Mammary epithelial cell (primary cell): ENCODE measurements at places on chromosomes 1 and 21. TPM values are rescaled to one million over a fixed set of nuclear protein-coding genes. Genes with fewer than 3 reads are reported as not detected.

The CFAP107 gene
- total RNA-seq = not detected

The KRTAP13-2 gene
- not detected for total RNA-seq

GRCh38 chr1:223531742-223532341, 133.7 kb downstream of the CAPN8 start:
- peak; percentile 40 for DNase-seq

DNA sequence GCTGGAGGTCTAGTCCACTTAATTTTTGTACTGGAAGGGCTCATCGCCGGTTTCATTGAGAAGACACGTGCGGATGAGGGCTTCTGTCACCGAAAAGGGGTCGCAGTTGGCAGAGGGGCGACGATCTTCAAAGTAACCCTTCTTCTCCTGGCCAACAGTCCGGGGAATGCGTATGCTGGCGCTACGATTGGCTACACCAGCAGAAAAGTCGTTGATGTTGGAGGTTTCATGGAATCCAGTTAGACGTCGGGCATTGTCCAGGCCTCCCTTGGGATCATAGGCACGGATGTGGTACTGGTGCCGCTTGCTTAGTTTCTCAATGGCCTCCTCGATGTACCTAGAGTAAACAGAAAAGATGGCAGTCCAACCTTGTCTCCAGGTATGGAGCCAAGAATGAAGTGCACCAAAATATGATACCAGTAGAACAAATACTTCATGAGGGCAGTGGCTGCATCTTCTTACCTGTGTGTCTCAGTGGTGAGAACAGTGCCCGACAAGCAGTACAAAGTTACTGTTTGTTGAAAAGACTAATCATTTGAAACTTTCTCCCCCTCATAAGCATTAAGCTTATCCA, 7.1 kb downstream of the GLUL start:
- no peak for DNase-seq

GRCh38 chr1:199302554-199302953, 663.7 kb downstream of the PTPRC start:
- peak; percentile 61 for DNase-seq

The LGR6 gene
- total RNA-seq = 0.45 TPM in 1 of 2 replicates, not detected in the other

DNA sequence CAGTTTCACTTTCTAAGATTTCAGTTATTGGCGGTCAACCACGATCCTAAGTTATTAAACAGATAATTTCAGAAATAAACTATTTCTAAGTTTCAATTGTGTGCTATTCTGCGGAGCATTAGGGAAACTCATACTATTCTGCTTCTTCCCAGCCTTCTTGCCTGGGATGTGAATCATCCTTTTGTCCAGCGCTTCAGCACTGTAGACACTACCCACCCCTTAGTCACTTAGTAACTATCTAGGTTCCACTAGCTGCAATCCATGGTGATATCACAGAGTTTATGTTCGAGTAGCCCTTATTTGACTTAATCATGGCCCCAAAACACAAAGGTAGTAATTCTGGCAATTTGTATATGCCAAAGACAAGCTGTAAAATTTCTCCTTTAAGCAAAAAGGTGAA, 279.9 kb upstream of the ADAMTS5 start:
- DNase-seq = no peak

The ACTRT2 gene
- total RNA-seq = not detected in 2 replicates

DNA sequence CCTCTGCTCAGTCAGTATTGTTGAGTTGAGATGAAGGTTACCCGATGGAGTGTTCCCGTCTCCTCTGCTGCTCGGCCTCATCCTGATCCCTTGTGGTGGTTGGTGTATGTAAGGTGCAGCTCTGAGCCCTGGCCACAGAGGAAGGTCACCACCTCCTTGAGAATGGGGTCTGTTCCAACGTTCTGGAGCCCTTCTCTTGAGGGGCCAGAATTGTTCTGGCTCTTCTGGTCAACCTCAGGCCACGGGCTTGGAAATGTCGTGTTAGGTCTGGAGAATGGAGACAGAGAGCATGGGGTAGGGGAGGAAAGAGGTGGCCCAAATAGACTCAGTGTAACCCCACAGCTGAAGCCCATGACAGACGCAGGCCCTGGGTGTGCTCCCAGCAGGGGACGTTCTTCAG, 62.3 kb upstream of the ETV3 start:
- no peak for DNase-seq

The CASQ1 gene
- not detected for total RNA-seq

The MYOG gene
- total RNA-seq = not detected

- DNase-seq = peak; percentile 75
These were observed 43.4 kb upstream of the MRPS6 start for GRCh38 chr21:34029743-34030528.

- peak; percentile 6 for DNase-seq
These were observed 38.1 kb downstream of the CD160 start for GRCh38 chr1:145757420-145757819.

DNA sequence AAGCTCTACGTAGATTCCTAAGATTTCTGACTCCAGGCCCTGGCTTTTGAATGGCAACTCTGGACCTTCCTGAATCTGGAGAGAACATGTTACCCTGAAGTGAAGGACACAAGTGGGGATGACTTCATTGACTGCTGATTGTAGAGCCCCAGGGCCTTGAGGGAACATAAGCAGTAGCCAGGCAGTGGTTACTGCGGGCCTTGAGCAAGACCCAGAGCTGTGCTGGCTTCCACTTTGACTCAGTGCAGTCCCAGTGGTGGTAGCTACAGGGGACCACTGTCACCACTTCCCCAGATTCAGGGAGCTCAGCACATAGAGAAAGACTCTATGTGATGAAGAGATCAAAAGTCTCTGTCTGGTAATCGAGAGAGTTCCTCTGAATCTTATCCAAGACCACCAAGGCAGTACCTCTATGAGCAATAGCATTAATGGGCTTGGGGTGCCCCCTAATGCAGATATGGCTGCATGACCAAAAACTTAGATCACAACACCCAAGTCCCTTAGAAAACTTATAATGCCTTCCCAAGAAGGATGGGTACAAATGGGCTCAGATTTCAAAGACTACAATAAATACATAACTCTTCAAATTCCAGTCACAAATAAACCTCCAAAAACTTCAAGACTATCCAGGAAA, 1278.3 kb downstream of the AMY1C start:
- no peak for DNase-seq

DNA sequence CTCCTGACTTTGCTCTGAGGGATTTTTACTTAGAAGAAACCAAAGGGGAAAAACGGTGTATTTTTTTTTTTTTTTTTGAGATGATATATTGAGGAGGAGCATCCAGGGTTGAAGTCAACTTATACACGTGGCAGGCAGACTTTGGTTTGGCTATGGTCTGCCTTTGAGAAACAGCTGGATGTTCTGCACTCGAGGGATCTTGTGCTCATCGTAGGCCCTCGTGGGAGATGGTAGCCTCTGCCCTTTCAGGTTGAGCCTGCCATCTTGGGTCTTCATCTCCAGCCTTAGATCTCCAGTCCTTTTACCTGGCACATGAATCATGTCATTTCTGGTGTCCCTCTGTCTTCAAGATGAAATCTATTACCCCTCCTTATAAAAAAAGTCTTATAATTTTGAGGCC, 67.1 kb upstream of the UBE2U start:
- DNase-seq = no peak

The RBM11 gene
- 1.3 TPM in 2 replicates for total RNA-seq

DNA sequence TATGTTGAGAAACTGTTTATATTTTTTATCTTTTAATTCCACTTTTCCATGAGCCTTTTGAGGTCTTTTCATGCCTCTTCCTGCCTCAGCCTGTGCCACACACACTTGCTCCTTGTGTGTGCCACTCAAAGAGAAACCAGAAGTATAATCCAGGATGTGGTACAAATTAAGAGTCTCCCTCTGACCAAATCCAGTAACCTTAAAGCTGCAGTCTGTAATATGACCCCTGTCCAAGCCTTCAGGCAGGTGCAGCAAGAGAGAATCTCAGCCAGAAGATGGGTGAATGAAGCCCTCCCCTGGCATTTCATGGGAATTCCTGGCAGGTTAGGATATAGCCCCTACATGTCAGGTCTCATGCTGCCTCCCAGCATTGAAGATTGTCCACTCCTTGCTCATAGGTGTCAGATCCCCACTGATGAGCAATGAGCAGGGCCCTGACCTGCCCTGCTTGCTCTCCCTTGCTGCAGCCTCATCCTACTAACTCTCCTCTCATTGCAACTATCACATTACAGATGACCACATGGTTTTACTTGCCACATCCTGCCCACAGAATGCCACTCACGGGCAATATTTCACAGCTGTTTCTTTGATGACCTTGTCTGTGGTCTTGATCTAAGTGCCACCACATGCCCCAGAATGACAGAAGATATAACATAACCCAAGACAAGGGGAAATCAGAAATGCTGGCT, 169.3 kb downstream of the SEC16B start:
- peak; percentile 86 for DNase-seq

The GPR89A gene
- total RNA-seq = 42.7 TPM

- DNase-seq = no peak
These were observed 30.7 kb upstream of the IFNAR2 start for GRCh38 chr21:33199100-33199464.

GRCh38 chr1:244211559-244211944, 160.5 kb downstream of the ZBTB18 start:
- DNase-seq = no peak

The S100A4 gene
- 4.3 TPM for total RNA-seq

The FBXO44 gene
- 27.7 and 28.7 TPM in 2 replicates for total RNA-seq

DNA sequence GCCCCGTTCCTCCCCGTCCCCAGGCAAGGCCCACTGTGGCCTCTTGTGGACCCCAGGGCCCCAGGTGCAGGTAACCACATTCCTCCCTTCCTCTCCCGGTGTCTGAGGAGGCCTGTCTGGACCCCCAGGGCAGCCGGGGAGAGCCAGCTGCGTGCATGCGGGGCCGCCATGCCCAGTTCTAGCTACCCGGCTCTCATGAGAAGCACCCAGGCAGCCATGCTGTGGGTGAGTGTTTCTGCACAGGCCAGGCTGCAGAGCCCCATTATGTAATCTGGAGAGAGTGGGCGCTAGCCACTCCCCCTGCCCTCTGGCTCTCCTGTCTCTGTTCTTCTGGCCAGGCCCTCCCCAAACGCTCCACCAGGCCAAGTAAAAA, 18.4 kb upstream of the PLEKHG5 start:
- DNase-seq = no peak

DNA sequence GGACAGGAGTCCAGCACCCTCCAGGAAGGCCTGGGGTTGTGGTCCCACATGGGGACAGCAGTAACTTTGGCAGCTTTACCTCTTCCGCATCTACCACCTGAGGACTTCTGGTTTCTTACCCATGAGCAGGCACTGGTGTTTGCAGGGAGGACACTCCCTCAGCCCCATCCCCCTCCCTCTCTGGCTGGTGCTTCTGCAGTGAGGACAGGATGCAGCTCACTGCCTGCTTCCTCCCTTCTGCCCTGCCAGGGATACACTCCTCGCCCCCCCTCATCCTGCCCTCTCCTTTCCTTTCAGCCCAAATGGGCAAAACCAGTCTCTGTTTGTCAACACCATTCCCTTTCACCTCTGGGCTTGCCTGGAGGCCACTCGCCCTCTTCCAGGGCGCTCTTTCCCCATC, 62.4 kb downstream of the KIRREL1 start:
- no peak for DNase-seq

DNA sequence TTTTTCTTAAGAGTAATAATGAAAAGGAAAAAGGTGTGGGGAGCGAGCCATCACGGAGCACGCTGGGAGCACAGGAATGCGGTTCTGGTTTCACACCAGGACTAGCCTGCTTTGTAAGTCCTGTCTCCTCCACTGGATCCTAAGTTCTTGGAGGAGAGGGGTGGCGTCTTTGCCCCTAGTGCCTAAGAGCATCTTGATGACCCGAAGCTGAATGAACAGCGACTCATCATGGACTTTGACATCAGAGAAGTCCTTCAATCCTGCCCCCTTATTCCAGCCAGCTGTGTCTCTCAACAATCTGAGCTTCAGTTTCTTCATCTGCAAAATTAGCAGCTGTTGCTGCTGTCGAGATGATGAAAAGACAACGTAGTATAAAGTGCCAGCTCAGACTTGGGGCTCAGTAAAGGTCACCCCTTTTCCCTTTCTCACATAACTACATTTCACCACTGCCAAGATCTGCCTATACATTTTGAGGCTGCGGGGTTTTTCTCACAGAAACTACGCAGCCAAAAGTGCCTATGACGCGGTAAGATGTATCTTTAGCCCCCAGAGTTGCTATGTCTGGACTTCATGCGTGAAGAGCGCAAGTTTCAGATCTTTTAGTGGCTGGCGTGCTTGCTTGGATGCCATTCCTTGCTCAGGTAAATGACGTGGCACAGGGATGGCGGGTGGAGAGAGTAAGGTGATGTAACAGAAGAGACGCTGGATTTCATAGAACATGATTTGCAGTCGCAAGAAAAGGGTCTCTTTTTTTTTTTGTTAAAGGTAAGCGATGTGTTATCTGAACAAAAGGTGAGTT, 4.9 kb upstream of the PRDM2 start:
- no peak for DNase-seq

DNA sequence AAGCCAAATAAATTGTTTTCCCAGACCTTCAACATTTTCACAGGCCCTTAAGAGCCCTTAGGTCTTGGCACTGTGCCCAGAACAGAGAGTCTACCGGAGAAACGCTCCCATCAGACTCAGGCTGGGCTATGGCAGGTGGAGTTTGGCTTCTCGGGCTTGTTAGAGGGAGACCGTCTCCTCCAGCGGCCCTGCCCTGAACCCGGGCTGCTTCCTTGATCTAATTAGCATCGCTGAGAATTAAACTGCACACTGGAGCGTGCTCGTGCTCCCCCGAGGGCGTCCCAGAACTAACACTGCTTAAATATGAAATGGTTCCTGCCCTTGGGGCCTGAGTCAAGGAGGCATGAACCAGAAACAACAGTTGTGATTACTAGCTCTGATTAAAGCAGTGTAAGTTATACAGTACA, 634.4 kb downstream of the MATN1 start:
- no peak for DNase-seq

DNA sequence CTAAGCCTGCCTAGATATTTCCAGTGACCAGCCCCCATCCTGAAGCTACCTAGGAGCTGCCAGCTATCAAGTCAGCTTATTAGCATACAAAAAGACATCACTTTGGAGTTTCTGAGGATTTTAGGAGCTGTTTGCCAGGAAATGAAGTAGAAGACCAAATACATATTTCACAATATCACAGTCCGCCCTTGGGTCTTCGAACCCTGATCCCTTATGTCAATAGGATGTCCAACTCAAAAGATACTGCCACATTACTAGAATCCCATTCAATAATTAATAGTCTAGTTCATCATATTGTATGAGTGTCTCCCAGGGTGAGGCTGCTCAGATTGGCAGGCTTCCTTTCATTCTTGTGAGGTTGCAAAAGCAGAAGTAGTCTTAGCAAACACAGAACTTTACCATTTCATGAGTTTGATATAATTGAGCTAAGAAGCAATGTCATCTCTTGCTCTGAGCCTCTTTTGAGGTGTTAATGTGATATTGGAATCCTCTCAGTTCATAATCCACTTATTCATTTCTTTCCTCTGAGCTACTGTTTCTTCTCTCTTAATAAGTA, 13.6 kb downstream of the IPO9 start:
- no peak for DNase-seq

DNA sequence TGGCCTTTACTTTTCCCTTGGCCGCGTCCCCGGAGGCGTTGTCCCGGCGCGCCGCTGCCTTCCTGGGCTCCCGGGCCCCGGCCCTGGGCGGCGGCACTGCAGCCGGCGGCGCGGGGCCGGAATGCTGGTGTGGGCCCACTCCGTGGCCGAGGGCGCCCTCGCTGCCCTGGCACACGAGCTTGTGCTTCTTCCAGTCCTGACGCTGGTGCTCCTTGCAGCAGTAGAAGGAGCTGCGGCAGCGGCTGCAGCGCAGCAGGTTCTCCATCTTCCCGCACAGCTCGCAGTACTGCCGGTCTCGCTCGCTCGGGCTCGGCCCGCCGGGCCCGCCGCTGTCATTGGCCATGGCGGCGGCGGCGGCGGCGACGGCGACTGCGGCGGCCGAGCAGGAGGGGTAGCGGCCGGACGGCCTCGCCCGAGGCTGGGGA, 529 bp downstream of the EGLN1 start:
- peak; percentile 60 for DNase-seq

GRCh38 chr1:240808381-240808780, 196.4 kb upstream of the GREM2 start:
- DNase-seq = no peak
